ENCODE measurements at places on chromosomes 5 and 9.
A peak's percentile ranks its signal among the peaks of the same experiment; 100 is the strongest.

DNA sequence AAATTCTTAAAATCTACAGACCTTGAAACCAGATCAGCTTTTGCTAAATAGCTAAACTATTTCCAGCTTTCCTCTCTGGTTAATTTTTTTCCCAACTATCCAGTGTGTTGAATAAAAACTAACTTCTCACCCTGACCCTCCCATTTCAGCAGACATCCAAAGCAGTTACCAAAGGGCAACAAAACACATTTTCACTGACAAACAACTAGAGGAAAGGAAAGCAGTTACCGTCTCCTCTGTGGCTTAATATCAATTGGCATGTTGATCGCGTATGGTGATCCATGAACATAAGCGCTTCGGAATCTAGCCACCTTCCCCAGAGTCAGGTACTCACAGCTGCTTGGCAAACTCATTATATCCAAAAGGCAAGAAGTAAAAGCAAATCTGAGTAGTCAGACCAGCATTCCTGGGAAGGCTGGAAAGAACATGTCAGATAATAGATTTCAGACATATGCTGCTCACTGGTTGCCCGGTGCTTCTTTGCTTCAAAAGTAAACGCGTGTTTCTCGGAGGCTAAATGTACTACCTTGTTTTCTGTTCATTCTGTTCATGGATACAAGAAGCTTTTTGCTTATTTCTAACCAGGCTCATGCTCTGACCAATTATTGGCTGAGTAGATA, 463.4 kb downstream of the PDE4D start:
- peak; percentile 50 for DNase-seq

GRCh38 chr9:108119530-108120113, 630.1 kb upstream of the KLF4 start:
- DNase-seq = no peak

- no peak for DNase-seq
Observed at GRCh38 chr5:59712836-59713497, 180.6 kb downstream of the PDE4D start.

GRCh38 chr9:79431019-79431679, 140.6 kb upstream of the TLE4 start:
- no peak for DNase-seq

DNA sequence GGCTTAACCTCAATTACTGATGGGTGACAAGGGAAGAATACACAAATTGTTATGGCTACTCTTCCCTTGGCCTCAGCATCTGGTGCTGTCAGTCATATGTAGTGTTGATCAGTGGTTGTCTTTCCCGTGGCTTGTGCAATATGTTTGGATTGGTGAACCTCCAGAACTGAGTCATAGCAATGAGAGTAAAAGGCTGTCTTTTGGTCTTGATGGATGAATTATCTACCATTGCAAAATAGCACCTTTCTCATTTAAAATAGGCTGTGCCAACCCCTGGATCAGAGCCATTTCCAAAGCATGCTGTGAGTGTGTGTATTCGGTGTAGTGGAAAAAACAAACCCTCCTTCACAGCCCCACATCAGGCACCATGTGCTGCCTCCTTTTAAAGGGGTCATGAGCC, 14.6 kb upstream of the F2R start:
- peak; percentile 78 for DNase-seq

GRCh38 chr9:2613730-2614271, 7.8 kb upstream of the VLDLR start:
- peak; percentile 67 for DNase-seq

DNA sequence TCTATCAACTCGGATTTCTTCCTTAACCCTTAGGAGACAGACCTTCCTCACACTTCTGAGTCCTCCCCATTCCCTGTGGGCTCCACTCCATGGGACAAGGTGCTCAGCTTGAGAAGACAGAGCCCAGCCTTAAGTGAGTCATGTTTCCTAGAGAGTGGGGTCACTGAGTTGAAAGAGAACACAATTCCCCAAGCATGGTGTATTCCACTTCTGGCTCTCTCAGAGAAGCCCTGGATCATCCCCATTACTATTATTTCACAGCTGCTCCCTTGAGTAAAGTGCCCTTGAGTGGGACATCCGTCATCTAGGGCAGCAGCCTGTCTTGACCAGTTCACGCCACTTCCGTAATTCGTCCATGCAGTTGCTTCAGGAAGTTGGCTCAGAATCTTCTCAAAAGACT, 604.8 kb downstream of the BNC2 start:
- DNase-seq = no peak

- DNase-seq = peak; percentile 6
Observed at GRCh38 chr5:43371821-43372220, 40.4 kb downstream of the CCL28 start.

Data from kidney tubule cell (primary cell).